ENCODE measurements at places on chromosomes 7 and 10.

GRCh38 chr10:113743594-113743993, 7.9 kb upstream of the PLEKHS1 start:
- DNase-seq = no peak

- no peak for DNase-seq
Measured at GRCh38 chr10:93267521-93267920, 193.8 kb downstream of the CYP26A1 start.

DNA sequence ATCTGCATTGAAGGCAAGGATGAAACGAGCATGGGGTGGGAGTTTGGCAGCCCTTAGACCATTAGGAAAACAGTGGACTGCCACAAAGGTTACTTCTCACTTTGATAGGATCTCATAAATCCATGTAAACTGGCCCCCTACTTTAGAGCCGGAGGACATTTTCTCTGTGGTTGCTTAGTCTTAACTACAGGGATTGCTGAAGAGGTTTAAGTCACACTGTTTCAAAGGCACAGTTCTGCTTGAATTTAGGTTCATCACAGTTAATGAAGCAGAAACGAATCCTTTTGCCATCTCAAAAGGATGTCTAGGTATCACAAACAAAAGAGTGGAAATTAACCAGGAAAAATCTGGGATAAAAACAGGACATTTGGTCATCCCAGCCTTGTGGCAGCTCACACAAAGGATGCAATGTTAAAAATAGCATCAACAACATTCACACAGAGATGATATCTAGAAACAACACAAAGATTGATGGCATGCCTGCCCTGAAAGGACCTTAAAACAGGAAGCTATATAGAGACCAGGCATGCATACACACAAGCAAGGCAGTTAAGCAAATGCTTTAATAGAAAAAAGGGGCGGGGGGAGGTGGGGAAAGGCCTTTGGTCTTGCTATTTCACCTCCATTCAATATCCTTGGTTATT, 74.0 kb downstream of the DOCK4 start:
- DNase-seq = no peak

DNA sequence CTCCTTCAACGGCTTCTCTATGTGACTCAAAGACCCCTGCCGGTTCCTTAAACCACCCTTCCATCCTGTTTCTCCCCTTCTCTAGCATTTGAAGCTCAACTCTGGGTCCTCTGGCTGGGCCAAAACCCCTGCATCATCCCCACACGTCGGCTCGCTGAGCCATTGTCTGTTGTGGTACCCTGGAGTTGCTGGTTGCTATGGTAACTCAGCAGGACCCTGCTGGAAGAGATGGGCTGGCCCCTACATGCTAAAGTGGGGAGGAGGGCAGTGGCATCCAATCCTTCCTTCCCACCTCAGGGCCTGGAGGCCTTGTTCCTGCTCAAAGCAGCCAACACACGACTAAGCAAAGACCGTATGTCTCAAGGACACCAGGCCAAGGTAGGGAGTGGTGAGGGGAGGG, 452.5 kb downstream of the PLXNA4 start:
- no peak for DNase-seq
